Ecto neural progenitor cell (in vitro differentiated cells): ENCODE measurements at places on chromosomes 3 and 15.

- DNase-seq = no peak
Measured at GRCh38 chr3:102415553-102415952, 19.3 kb upstream of the ZPLD1 start.

- DNase-seq = no peak
Measured at GRCh38 chr15:89067751-89068150, 20.5 kb upstream of the ABHD2 start.

- peak; percentile 14 for DNase-seq
Measured at GRCh38 chr3:194387926-194388418, 11.1 kb downstream of the GP5 start.

GRCh38 chr3:115814778-115815380, 191.6 kb downstream of the GAP43 start:
- DNase-seq = peak; percentile 82

DNA sequence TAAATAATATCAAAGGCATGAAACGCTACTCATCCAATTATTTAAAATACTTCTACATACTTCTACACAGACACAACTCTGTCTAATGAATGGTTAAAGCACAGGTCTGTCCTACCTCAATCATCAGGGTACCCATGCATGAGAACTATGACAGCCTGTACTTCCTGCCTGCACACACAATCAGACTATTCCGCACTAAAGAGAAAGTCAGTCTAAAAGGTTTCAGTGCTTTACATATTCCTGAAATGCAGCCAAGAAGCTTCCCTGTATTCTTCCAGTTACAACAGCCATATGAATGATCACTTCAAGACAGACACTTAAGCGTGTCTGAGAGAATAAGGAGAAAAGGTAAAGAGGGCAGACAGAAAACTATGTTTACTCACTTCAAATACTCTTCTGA, 58.8 kb downstream of the TUBGCP4 start:
- DNase-seq = no peak

DNA sequence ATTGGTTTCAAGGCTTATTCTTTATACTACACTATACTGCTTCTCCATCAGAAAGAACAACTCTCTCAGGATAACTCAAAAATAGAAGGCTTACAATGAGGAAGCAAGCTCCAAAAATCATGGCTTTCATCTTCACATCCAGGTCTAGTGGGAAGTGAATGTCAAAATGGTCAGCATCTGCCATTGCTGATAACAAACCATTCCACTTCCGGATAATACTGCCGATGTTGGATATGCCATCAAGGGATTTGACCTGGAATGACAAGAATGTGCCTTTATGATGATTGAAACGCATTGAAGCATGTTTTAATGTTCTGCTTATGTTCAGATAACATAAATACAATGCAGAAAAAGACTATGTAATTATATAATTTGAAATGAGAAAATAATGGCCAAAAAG, 34.0 kb upstream of the PLOD2 start:
- no peak for DNase-seq

GRCh38 chr3:135192929-135193328, 397.9 kb downstream of the EPHB1 start:
- no peak for DNase-seq

DNA sequence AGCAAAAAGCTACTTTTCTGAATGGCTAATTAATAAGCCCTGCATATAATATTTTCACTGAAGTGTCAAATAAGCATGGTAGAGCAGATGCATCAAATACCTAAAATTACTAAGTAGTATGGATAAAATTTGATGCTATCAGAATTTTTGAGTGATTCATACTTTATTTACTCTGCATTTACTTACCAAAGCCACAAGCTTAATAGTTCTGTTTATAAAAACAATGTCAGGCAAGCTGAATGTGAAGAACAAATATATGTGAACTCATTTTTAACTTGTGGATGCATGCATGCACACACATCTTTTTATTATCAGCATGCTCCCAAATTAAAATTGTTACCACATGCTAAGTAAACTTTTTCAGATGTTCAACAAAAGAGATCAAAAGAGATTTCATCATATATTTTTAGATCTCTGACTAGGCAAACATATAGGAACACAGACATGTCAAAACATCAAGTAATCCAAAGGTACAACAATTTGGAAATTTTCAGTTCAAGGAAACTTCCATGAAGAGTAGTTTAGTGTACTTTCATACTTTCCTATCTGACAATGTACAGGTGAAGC, 969.4 kb downstream of the ROBO1 start:
- no peak for DNase-seq

- no peak for DNase-seq
Measured at GRCh38 chr15:74403991-74404563, 29.7 kb downstream of the SEMA7A start.

DNA sequence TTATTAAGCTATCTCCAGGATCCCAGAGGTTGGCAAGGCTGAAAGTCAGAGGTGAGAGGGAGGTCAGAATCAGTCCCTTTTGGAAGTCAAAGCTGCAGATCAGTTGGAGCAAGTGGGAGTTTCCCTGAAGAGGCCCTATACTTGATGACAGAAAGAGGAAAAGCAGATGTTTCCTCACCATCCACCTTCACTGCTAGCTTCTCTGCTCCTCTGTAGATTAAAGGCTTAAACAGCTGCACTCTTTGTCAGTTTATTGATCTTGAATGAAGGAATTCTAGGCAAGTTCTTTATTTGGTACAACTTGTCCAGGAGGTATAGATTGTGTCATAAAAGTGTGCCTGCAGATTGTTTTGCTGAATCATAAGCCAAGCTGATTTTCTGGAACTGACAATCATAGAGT, 408.2 kb upstream of the TGFBR2 start:
- no peak for DNase-seq

GRCh38 chr3:48426944-48427629, 2.8 kb downstream of the PLXNB1 start:
- DNase-seq = no peak

GRCh38 chr3:77038930-77039605, 831 bp upstream of the ROBO2 start:
- DNase-seq = peak; percentile 62

DNA sequence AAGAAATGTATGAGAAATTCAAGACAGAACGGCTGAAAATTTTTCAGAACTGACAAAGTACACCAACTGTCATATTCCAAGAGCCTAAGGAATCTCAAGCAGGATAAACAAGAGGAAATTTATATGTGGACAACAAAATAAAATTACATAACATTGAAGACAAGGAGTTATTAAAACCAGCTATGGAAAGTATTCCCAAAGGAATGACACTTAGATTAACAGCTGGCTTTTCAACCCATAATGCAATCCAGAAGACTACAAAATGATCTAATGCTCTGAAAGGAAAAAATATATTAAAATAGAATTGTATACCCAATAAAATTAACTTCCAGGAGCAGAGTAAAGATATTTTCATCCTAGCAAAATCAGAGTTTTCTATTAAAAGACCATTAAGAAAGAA, 132.2 kb upstream of the BNIP2 start:
- DNase-seq = no peak

DNA sequence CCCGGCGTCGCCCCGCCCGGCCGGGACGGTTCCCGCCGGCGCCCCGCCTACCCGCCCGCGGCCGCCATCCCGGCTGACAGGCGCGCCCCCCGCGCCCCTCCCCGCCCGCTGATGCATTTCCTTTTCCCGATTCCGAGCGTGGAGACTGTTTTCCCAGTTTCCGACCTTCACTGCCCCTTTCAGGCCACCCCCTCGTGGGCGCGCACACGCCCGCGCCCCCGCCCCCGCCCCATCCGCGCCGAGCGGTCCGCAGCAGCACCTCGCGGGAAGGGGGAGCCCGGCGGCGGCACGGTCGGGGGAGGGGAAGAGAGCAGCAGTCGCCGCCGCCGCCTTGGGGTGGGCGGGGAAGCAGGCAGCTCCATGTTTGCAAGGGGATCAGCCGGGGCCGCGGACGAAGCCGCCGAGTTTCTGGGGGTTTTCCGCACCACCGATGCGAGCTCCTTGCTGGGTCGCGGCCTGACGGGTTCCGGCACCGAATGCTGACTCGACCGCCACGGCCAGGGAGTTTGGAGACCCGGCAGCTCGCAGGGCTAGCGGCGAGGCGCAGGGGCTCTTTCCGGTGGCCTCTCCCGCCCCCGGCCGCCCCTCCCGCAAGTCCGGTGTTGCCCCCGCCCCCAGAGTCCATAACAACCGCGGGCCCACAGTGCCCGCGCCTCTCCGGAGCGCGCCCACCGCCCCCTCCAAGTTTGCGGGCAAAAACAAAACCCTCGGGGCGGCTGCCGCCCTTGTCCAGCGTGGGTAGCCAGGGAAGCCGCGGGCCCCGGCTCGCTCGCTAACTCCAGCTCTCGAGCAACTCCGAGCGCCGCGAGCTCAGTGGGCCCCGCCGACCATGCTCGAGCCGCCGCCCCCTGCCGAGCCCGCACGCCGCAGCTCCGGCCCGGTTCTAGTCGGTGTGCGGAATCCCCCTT, 3.2 kb upstream of the SIN3A start:
- peak; percentile 85 for DNase-seq
